ENCODE measurements at places on chromosomes 1 and 21. TPM values are rescaled to one million over a fixed set of nuclear protein-coding genes. Genes with fewer than 3 reads are reported as not detected.

CXADR gene
- total RNA-seq = 54.9 TPM

CFHR1 gene
- total RNA-seq = not detected

HTR1D gene
- total RNA-seq = 0.20 TPM

ARHGEF16 gene
- 0.34 TPM for total RNA-seq

PUM1 gene
- total RNA-seq = 188 TPM

GPR3 gene
- total RNA-seq = 1.5 TPM

SPAG17 gene
- total RNA-seq = not detected
